ENCODE measurements at places on chromosomes 6 and 20. TPM values are rescaled to one million over a fixed set of nuclear protein-coding genes. Genes with fewer than 3 reads are reported as not detected.

DNA sequence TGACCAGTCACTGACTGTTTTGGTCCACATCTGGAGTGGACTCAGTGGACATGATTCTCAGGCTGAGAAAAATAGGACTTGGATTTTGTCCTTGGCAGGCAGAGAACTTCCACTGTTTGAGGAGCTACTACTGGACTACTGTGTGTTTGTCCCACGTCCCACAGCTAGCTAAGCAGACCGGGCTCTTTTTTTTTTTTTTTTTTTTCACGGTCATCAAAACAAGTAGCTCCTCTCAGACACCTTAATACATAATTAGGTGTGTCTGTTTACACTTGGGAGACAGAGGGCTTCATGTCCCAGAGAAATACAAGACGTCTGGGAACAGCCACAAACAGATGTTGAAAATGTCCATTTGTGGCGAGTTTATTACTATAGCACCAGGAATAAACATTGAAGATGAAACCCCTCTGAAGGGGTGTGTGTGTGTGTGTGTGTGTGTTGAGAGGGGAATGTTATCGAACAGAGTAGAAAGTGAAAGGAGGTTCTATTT is 155.0 kb upstream of the SUPT3H start:
- no peaks in the 10 kb centered on the region for H3K36me3 ChIP-seq
- no peak overlapping the region for H3K4me3 ChIP-seq
- H3K27ac ChIP-seq: no peak overlapping the region

UBD gene
- 0.99 TPM for polyA plus RNA-seq

GRCh38 chr6:54391577-54391976 is 83.3 kb downstream of the TINAG start:
- no peaks in the 10 kb centered on the region for H3K36me3 ChIP-seq
- no peaks in the 10 kb centered on the region for H3K4me1 ChIP-seq
- no peak for DNase-seq
- H3K27ac ChIP-seq: no peak overlapping the region

RNF217 gene
- polyA plus RNA-seq: 7.1 TPM

DUSP15 gene
- 16.2 TPM for polyA plus RNA-seq

GRCh38 chr6:112725541-112726085 is 378.5 kb downstream of the RFPL4B start:
- H3K36me3 ChIP-seq: no peaks in the 10 kb centered on the region
- no peak overlapping the region for H3K27ac ChIP-seq
- no peaks in the 10 kb centered on the region for H3K4me1 ChIP-seq
- DNase-seq: no peak

Measured in adrenal gland (tissue), 19 donors.